ENCODE measurements at places on chromosomes 2 and 18. TPM values are rescaled to one million over a fixed set of nuclear protein-coding genes. Genes with fewer than 3 reads are reported as not detected.

GRCh38 chr18:50315100-50315871, 27.8 kb upstream of the CXXC1 start:
- DNase-seq = no peak

- no peak for DNase-seq
These were observed 26.4 kb downstream of the ALK start for GRCh38 chr2:29894822-29895614.

DNA sequence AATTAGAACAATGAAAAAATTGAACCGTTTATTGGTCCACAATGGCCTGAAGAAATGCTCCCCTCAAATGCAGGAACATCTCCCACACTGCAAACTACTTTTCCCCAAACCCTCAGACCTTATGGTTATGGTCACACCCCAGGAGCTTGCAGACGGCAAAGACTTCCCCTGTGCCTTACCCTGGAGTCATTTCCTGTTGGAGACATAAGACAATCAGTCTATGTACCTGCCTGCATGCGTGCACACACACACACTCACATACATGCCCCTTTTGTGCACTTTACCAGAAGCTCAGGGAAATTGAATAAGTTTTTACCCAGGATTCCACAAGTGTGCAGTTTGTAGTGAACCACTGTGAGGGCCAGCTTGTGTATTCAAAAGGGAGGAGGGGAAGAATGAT, 281.9 kb upstream of the CELF4 start:
- no peak for DNase-seq

DNA sequence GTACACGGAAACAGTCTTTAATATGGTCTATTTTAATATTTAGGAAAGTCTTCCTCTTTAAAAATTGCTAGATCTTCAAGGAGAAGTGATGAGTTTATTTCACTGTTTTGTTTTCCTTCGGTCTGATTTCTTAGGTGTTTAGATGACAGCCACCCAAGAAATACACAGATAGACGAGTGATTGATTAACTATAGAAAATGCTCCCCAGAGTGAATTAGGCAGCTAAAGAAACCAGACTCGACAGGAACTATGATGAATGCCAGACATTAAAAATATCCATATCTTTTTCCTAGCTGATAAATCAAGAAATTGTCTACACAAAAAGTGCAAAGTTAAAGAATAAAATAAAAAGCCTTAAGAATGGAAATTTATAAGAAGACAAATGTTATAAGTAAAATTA, 888.7 kb upstream of the CNTNAP5 start:
- DNase-seq = no peak

DNA sequence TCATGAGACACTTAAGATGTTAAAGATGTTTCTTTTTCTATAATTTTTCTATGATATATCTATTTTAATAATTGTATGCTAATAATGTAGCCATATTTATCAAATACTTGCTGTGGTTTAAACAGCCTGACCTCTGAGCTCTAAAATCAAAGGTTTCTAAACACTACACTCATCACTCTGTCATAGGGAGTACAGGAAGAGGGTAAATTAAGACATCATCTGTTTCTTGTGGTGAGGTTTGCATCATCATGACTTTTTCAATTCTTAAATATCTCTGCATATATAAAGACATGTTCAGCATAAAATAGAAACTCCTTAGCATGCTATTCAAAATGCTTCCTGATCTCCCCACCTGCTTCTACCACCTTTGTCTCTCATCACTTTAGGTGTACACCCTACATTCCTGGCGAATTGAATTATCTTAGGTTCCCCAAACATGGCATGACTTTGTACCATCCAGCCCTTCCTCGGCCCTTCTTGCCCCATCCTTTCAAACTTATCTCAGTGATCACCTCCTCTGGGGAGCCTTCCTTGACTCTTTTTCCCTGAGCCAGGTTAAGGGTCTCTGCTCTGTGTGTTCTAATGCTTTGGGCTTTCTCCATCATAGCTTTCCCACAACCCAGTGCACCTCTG, 105.3 kb upstream of the TTN start:
- no peak for DNase-seq

DNA sequence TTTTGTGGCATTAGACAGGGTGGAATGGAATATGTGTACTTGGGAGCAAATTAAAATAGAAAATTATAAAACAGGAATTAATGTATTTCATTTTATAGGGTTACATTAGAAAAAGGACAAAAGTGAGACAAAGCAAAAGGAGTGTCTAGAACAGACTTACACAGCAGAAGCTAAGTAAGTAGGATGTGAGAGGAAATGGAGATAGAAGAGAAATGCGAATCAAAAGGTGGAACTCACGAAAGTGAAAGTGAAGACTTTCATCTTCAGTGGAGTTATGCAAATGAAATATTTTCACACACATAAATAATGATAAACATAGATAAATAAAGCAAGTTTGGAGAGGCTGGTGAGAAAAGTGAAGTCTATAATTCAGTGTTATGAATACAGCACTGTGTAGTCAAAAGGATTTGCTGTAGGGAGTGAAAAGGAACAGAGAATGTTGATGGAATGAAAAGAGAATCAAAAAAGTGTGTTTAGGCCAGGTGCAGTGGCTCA, 94.8 kb downstream of the DLGAP1 start:
- no peak for DNase-seq

DNA sequence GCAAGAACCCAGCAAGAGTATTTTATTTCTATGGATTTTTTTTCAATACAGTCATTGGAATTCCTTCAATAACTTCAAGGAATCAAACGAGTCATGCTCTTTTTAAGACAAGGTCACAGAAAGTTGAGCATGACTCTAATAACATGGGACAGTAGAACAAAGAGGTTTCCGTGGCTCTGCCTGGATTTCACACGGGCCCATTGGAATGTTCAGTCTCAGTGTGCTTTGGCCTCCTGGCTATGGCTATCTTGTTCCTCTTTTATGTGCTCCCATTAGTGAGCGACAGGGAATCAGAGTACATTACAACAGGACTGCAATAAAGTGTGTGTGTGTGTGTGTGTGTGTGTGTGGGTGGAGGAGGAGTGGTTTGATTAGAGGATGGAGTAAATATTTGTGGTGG, 312.4 kb downstream of the DCC start:
- no peak for DNase-seq

GRCh38 chr2:174688079-174688478, 76.2 kb downstream of the CHRNA1 start:
- no peak for DNase-seq

REG3G gene
- total RNA-seq = not detected

B4GALT6 gene
- total RNA-seq = 0.95 TPM
